ENCODE measurements at places on chromosomes 6 and 20.
A peak's percentile ranks its signal among the peaks of the same experiment; 100 is the strongest.

GRCh38 chr20:24452498-24453127 lies 16.8 kb upstream of the SYNDIG1 start:
- DNase-seq, result no peak

- no peak for DNase-seq
These were observed 10.1 kb upstream of the TENT5A start for GRCh38 chr6:81762606-81763005.

- DNase-seq, result no peak
These were observed 14.9 kb downstream of the SH3BGRL2 start for GRCh38 chr6:79646006-79646405.

- no peak for DNase-seq
These were observed at the start of gene EDN3 for GRCh38 chr20:59300333-59301081. TSS of gene EDN3 (plus strand) at chr20:59300611. CDS start at chr20:59300813, 202 bp downstream.

GRCh38 chr6:158834675-158835385 lies 15.7 kb upstream of the EZR start:
- peak; percentile 22 for DNase-seq

DNA sequence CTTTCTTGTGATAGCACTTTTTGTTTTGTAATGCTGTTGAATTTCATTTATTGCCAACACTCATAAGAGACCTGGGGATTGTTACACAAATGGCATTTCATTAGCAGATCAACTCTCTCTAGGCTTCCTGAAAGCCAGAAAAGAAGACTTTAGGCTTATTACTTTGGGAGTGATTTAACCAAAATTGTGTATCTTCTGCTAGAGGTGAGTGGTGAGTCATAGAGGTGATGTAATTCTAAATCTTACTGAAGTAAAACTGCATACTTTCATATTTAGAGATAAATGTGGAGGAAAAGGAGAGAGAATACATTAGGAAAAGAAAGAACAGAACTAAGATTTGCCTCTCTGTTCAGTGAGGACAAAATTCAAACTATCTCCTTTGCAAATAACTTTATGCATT lies 304.7 kb upstream of the RGS17 start:
- no peak for DNase-seq

GRCh38 chr20:48606172-48606840 lies 221.5 kb downstream of the PREX1 start:
- peak; percentile 2 for DNase-seq

GRCh38 chr20:22574545-22575086 lies 9.8 kb downstream of the FOXA2 start:
- no peak for DNase-seq

DNA sequence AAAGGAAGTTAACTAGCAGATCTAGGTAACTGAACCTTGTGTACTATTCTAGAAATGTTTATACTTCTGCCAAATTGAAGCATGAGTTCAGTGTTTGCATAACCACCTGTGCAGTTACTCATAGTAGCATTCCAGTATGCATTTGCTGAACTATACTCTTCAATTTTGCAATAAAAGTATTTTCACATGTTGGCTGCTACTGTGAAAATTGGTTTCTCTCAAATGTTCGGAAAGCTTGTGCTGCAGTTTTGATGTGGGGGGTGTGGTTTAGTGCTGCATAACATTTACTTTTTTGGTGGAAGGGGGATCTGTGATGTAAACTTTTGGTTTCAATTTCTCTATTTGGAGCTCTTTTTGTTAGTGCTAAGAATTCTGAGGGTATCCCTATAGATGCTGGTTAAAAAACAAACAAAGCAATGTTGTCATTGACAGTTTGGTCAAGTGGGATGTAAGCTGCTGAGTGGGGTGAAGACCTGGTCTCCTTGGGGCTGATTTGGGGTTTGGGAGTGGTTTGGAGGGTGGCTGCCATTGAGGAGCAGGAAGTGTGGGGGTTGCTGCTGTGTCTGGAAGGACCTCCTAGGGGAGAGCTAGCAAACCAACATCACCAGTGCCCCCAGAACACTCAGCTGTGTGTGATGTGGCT lies 87.8 kb downstream of the CARMIL1 start:
- DNase-seq, result no peak

- no peak for DNase-seq
These were observed 358 bp upstream of the PLTP start for GRCh38 chr20:45912344-45912682.

DNA sequence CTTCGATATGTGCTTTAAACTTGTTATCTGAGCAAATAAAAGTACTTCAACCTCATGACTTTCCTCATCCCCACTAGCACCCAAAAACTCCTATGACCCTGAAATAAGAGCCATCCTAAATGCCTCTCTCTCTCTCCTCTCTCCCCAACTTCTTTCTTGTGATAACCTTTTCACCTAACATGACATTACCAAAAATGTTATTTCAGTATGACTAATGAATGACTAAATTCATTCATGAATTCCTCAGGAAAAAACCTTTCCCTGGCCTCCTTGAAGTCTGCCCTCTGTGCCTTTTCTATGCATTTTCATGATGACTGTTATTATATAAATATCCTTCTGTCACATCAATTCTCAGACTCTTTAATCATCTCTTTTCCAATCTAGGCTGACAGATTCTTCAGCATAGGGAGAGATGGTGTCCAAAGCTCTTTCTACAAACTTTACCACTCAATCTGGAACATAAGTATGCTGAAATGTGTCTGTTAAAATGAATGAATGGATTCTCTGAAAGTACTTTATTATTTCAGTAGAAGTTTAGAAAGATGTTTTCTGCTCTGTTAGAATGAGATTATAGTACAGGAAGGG lies 114.3 kb upstream of the GGTLC1 start:
- no peak for DNase-seq

DNA sequence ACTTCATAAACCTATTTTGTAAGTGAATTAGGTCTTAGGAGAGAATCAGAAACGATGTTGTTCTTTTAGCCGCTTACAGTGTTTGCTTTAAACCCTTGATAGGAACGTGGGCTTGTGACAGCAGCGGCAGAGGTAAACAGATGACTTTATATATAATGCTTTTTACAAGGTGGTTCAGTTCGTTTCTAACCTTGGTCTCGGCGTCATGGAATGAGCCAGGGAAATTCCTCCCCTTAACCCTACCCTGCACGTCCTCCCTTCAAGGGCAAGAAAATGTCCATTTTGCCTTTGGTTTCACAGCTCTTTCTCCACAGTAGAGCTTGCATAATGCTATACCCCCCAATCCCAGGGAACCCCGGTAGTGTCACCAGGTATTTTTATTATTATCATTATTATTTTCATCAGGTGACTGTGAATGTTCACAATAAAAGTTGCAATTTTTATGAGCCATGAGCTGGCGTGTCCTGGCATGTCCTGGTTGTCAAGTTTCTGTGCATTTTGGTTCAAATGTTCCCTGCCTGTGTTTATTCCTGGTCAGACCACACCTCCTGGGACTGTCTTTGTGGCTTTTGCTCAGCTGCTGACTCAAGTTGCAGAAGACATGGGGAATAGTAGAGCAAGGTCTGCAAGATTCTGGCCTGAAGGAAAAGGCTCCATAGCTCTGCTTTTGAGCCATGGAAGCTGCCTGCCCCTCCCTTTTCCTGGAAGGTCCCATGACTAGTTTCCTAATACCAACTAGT lies 112.8 kb upstream of the BMP2 start:
- no peak for DNase-seq

- DNase-seq, result peak; percentile 47
These were observed 3.2 kb upstream of the NPBWR2 start for GRCh38 chr20:64110411-64111068.

DNA sequence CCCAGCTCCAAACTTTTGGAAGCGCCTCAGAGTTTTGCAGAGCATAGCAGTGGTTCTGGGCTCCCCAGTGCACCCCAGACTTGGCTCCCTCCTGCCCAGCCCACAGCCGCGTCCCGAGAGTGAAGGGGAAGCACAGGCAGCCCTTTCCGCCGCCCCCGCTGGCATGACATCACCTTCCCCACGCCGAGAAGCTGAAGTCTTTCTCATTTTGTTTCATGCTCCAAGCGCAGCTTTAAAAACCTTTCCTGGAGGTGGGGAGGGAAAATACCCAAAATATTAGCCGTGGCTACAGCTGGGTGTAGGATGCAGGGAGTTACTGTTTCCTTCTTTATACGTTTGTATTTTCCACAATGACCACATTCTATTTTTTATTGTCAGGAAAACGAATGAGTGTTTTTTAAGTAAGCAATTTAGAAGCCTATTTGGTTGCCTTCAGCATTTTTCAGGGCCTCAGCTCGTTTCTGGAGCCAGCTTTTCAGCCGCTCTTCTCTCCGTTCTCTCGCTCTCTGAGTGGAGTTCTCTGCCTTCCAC lies 72.9 kb downstream of the SNX5 start:
- DNase-seq, result peak; percentile 85

DNA sequence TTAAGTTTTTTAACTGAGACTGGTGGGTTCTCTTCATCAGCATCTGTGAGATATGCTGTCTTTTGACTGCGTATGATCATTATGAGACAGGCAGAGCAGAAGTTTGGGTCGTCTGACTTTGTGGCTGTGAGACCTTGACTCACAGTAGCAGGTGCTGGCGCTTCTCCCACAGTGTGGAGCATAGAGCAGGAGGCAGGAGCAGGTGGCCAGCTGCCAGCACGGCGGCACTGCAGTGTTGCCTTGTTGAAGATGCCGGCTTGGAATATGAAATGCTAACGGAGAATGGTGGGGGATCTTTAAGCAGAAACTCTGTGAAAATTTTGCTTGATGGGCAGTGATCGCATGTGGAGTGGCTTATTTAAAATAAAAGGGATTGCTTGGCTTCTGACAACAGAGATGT lies 105.0 kb downstream of the TIAM2 start:
- DNase-seq, result no peak

- no peak for DNase-seq
These were observed 164.7 kb upstream of the CENPW start for GRCh38 chr6:126175251-126175650.

- DNase-seq, result no peak
These were observed 83.9 kb upstream of the AFDN start for GRCh38 chr6:167742719-167743303.

DNA sequence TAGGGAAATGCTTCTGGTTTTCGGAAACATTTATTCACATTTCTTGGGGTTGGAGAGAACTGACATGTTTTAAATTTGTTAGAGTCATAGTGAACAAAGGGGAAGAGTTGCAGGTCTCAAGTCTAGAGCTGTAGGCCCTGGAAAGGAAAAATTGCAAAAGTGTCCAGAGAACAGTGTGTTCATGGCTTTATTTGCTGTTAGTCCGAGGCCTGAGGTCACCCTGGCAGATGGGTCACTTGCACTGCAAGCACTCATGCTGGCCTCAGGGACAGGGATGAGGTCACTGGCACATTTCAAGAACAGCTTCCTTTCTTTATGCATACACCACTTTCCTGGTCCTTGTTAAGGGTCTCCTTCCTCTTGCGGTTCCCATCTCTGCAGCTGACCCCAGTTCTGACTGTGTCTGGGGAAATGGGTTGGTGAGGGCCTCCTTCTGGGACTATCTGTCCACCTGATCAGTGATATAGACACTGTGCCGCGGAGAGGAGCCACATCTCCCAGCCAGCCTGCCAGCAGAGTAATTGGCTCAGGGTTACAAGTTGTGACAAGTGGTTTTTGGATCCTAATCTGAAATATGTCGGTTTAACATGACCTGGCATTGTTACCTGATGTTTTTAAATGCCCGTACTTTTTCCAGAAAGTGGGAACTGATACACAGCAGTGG lies 194.0 kb downstream of the EYA4 start:
- no peak for DNase-seq

DNA sequence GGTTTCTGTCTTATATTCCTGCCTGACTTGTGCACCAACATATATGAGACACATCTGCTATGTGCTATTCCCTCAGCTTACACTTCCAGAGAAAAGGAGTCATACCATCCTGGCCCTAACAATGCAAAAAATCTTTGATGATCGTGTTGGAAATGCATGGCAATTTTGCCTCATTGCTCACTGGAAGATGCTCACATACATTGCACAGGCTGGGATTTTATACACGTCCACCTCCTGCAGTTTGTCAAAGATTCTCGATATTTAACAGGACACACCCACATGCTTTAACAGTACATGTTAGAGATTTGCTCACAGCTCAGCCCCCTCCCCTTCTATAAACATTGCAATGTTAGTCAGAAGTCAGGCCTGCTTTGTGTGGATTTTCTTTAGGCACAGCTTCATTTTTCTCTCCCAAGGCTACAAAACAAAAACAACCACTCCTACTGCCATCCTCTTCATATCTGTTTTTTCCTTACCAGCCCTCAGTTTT lies 66.1 kb downstream of the ADGB start:
- no peak for DNase-seq

GRCh38 chr6:53801022-53801421 lies 6.2 kb downstream of the LRRC1 start:
- DNase-seq, result no peak

DNA sequence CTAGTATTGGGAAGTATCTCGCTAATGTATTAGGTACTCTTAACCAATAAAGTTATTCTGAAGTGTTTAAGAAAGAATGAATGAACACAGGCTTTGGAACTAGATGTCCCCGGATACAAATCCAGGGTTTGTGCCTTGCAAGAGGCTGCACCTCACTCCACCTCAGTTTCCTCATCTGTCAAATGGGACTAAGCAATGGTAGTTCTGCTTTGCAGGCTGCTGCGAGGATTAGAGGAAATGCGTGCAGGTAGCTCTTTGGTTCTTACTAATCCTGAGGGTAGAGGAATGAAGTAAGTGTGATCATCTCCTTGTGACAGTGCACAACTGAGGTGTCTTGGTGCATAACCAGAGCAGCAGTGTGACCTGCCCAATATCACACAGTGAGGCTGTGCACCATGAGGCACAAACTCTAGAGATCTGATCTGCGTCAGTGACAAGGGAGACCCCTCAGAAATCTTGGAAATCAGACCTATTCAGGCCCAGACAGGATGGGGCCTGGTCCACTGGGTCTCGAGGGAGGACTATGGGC lies 26.7 kb downstream of the ADA start:
- DNase-seq, result no peak

GRCh38 chr6:31010393-31011060 lies at the start of gene MUC22:
TSS of gene MUC22 (plus strand) at chr6:31010474. CDS start at chr6:31010707, 233 bp downstream.
- peak; percentile 47 for DNase-seq

DNA sequence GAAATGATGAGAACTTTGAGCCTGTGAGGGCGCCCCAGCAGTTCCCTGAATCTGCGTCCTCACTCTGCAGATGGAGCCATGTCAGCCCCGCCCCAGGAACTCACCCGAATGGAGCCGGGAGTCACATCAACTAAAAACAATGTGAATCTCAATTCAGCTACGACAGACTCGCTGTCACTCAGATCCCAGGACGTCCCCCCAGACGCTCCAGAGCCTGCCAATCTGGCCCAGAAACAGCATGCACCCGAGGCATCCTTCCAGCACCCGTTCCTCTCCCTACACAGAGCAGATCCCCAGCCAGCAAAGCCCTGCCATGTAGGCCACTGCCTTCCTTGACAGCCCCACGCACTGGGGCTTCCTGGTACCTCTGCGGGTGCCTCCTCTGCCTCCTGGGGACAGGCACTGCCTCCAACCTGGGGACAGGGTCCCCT lies 248.0 kb downstream of the TTLL2 start:
- DNase-seq, result no peak

DNA sequence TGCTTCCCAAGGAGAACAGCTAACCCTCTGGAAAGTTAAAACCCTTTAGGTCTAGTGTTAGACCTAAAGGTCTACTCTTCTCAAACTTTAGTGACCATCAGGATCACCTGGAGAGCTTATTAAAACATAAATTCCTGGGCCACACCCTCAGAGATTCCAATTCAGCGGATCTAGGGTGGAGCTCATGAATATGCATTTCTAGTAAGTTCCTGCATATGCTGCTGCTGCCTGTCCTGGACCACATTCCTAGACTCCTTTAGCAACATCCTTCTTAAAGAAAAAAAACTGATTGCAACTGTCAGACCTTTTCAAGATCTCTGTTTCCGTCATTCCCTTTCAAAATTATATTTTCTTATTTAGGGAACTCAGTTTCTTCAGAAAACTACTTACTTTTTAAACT lies 31.2 kb downstream of the SNAP25 start:
- no peak for DNase-seq

All from activated CD8-positive, alpha-beta memory T cell treated with anti-CD3 and anti-CD28 coated beads, Interleukin-2, amount 50 U/mL, for 48 hours (primary cell).